ENCODE measurements at places on chromosomes 7 and 10.

DNA sequence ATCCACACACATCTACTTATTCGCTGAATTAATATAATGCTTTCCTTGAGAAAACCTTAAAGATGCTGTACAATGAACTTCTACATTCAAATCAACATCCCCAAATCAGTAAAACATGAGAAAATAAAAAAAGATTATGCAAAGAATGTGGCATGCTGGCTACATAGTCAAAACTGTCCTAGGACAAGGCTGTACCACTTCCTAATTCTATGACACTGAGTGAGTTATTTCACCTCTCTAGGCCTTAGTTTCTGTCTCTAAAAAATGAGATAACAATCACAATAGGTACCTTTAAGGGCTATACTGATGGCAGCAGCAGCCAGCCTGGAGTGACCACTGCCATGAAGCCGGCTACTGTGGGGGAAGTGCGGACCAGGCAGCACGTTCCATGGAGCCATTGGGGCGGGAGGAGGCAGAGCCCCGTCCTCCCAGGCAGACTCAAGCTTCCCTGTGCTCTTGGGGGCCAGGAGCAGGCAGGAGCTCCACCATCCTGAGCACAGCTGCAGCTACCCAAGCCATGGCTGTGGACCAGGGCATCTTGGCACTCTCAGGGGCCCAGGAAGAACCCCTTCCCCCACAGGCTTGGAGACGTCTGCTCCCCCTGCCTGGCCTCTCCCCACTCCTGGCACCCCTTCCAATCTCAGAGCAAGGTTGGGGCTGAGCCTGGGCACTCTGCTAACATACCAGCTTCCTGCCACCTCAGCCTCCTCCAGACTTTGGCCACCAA is 110.2 kb downstream of the ELAPOR2 start:
- DNase-seq = no peak

DNA sequence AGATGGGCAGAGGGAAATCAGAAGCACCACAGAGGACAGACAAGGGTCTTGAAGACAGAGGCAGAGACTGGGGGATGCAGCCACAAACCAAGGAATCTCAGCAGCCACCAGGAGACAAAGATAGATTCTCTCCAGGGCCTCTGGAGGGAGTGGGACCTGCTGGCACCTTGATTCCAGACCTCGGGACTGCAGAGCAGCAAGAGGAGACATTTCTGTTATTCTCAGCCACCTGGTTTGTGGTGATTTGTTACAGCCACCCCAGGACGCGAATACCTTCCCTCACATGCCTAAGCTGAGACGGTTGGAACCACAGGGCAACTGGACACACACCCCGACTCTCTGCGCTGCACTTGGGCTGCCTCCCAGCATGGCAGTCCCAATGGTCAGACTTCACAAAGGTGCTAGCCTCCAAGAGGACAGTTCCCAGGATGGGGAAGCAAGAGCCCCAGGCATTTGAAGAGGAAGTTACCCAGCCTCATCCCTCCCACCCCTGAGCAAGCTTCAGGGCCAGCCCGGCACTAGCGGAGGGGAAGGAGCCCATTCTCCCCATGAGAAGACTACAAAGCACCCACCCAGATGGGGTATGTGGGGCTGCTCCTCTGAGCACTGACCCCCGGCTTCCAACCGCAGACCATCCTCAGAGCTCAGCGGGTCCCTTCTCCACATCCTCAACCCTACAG is 104.6 kb upstream of the INSIG1 start:
- DNase-seq = no peak

GRCh38 chr10:37680716-37681616 is 176.4 kb downstream of the ZNF248 start:
- no peak for DNase-seq

DNA sequence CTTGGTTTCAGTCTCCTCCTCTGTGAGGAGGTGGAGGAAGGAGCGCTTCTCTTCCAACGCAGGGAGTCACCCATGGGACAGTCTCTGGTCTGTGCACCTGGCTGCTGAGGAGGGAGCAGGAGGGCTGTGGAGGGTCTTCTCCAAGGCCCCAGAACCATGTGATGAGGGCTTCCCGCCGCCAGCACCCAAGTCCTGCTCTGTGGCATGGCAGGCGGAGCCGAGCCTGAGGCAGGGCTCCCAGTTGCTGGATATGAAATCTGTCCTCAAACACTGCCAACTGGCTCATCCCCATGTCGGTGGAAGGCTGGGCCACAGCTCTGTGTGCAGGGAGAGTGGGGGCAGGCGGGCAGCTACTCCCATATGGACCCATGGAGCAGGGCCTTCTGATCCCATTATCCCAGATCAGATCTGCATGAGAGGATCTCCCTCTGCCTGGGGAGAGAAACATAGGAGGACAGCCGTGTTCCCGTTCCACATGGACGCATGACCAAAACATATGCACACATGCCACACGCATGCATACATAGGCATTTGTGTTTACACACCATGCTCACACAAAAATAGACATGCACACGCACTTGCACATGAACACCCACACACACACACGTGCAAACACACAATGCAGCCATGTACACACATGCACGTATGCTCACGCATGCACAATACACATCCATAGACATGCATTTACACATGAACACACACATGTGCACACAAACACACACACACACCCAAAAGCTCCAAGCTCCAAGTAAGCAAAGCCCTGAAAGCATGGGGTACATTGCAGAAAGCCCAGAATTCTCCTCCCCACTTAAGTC is 38.8 kb upstream of the EN2 start:
- DNase-seq = no peak

Measured in right atrium auricular region (tissue), 2 donors.